HL-60 (cell line): ENCODE measurements at places on chromosomes 5 and 9.

GRCh38 chr5:35644543-35644942, 26.9 kb downstream of the SPEF2 start:
- no peak for DNase-seq

DNA sequence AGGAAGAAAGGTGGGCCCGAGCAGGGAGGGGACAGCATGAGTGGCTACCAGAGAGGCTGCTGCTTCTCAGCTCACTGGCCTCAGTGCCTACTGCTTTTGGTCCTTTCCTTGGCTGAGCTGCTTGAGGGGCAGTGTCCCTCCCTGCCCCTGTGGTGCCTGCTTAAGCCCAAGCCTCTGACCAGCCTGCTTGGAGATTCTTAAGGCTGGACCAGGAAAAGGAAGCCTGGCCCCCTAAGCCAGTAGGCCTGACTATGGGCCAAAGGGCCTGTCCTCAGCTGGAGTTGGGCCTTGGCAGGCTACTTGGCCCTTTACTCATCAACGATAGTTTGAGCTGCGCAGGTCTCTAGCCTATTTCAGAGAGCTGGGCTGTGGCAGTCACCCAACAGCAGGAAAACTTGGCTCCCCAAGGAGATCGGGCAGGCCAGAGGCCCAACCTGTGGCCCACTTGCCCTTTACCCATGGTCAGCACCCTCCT, 24.9 kb downstream of the TCF7 start:
- DNase-seq = no peak

GRCh38 chr9:125634040-125634717, 72.8 kb downstream of the MAPKAP1 start:
- no peak for DNase-seq

GRCh38 chr9:91423785-91424402, at the start of gene NFIL3:
NFIL3 (minus strand) TSS chr9:91423832; CDS start chr9:91410734, 13,098 bp downstream.
- DNase-seq = peak; percentile 58

GRCh38 chr5:135150767-135151166, 116.7 kb upstream of the PITX1 start:
- DNase-seq = no peak

DNA sequence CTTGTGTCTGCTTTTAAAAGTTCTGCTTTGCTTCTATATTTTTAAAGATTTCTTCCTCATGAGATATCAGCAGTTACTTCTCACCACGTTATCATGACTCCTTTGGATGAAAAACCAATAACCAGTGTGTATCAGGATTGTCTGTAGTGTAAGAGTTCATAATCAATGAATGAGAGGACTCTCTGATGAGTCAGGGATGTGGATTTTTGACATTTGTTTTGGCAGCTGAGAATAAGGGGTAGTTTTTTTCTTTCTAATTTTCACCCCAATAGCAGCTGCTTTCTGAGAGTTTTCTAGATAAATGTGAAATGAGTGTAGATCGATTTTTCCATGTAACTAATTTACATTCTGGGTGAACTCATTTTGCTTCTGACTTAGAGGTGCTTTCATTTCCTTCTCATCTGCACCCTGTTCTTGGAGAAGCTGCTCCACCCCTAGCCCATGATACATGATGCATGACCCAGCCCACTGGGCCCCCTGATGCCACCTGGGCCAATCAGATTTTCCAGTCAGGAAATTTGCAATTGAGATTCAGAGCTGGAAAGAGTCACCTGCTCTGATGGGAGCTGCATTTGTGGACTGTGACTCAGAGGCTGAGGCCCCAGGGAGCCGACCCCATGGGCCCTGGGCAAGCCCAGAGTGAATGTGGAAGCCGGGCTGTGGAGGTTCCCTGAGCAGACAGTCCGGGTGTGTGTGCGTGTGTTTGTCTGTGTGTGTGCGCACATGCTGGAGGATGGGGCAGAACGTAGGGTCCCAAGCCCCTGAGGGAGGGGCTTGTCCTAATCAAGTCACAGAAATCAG, 159.3 kb downstream of the RGS3 start:
- DNase-seq = no peak

- DNase-seq = no peak
Measured at GRCh38 chr5:20276959-20277263, 288.9 kb upstream of the CDH18 start.

- DNase-seq = peak; percentile 20
Measured at GRCh38 chr5:172007175-172008110, 1.0 kb upstream of the FBXW11 start.

DNA sequence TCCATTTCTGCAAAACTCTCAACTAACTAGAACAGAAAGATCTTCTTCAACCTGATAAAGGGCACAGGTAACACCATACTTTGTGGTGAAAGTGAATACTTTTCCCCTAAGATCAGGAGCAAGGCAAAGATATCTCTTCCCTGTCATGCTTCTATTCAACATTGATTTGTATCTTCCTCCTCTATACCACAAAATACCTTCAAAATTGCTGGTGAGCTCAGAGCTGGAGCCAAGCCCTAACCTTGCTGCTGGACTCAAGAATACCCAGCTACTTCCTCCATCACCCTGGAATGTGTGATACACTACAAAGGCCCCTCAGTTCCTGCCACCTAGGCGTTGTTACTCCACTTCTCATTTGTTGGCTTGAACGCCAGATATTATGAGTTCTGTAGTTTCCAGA, 499.0 kb downstream of the ACTL7B start:
- no peak for DNase-seq

GRCh38 chr5:33549982-33550567, 109.3 kb downstream of the TARS1 start:
- DNase-seq = no peak

GRCh38 chr5:88683506-88684135, 199.4 kb downstream of the MEF2C start:
- no peak for DNase-seq

DNA sequence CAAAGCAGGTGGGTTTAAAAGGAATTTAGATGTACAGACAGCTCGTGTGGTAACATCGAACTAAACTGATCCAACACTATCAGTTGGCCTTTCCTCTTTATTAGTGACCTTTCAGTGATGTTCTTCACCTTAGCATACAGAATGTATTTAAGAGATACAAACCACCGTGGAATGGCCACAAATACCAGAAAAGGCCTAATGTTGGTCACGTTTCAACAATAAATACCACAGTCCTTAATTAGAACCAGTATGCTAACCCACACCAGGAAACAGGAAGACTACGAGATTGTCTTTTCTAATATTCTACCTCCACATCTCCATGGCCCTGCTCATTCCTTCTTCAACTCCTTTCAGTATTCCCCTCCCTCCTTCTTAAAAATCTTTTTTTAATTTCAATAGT, 40.4 kb downstream of the GNAQ start:
- no peak for DNase-seq

DNA sequence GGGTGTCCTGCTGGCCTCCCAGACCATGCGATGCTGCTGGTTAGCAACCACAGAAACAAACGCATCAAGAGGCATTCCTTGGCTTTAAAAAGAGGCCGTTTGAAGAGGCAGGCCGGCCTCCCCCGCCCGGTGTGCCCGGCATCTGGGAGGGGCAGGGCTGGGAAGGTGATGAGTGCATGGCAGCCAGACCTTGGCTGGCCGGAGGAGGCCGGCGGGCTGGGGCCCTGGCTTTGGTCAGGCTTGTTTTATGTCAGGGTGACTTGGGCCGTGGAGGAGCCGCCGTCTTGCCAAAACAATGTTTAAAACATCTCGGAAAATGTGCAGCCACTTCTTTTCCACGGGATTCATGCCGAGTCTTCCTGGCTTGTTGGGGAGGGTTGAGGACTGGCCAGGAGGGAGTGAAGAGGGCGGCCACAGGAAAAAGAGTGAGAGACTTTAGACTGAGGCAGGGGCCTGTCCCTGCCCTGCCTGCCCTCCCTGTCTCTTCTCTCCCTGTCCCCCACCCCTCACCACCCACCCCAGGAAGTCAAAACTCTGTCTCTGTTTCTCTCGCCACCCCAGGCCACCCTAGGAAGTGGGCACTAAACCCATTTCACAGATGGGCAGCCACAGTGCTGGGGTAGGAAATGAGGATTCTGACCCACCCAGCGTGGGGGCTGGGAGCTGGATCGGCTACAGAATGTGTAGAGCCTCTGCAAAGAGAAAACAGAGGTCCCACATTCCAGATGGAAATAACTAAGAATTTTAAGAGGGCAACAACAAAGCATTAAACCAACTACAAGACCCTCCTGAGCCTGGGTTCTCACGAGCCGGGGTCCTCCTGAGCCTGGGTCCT, 143.0 kb downstream of the RXRA start:
- no peak for DNase-seq

DNA sequence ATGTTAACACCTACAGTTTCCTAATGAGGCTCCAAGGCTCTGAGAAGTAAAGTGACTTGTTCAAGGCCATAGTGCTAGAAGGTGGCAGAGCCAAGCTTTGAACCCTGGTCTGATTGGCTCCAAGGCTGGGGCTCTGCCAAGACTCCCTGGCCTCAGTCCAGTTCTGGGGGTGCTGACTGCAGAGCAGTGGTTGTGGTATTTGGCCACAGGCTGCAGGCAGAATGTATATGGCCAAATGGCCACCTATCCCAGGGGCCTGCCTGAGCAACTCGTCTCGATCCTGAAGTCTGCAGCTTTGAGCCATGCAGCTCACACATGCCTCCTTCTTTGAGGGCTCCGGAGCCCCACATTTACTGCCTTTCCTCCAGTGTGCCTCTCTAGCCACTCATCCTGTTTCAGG, 9.7 kb upstream of the NEK6 start:
- no peak for DNase-seq

- DNase-seq = no peak
Measured at GRCh38 chr9:102113191-102113590, 374.7 kb upstream of the GRIN3A start.

DNA sequence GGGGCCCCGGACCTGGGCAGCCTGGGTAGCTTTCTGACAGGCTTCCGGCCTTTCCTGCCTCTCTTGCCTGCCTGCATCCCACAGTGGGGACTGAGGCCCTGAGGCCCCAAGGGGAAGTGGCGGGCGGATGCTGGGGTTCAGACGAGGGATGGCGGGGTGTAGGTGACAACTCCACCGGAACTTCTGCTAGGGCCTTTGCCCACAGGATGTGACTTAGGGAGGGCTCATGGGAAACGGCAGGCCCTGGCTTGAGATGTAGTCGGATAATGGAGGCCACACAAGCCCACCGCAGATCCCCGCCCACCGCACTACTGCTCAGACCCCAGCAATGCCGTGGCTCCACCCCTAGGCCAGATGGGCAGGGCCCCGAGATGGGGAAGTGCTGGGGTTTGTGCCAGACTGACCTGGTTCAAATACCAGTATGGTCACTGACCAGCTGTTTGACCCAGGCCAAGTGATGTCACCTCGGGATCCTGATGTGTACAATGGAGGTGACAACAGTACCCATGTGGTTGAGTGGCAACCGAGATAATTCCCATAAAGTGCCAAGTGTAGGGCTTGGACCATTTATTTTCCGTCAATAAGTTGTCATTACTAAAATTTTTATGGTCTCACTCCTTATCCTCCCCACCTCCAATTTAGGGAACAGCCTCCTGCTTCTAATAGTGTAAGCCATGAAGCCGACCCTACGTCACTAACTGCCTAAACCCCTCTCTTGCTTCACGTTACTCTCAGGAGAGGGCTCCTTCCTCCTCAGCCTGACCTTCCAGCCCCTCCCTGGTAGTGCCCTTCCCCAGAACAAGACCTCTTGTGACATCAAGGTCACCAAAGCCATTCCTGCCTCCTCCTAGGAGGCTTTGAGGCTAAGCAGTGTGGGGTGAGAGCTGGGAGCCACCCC, 2.5 kb upstream of the CDK9 start:
- DNase-seq = peak; percentile 97

DNA sequence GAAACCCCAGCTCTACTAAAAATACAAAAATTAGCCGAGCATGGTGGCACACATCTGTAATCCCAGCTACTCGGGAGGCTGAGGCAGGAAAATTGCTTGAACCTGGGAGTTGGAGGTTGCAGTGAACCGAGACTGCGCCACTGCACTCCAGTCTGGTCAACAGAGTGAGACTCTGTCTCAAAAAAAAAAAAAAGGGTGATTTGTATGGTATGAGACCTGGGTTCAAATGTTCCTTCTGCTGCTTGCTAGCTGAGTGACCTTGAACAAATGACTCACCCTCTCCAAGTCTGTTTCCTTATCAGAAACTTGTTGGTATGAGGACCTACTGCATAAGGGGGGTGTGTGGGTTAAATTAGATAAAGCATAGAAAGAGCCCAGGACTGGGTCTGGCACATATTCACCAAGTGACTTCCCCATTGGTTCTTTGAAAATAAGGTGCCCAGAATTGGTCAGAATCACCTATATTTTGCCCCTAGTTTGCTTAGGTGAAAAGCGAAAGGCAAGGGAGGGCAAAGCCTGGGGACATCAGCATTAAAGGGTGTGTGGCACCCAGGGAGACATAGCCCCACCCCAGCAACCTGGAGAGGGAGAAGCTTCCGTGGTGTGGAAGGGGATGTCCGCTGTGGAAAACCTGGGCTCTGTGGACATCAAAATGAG, 9.9 kb downstream of the SLC25A25 start:
- DNase-seq = no peak

DNA sequence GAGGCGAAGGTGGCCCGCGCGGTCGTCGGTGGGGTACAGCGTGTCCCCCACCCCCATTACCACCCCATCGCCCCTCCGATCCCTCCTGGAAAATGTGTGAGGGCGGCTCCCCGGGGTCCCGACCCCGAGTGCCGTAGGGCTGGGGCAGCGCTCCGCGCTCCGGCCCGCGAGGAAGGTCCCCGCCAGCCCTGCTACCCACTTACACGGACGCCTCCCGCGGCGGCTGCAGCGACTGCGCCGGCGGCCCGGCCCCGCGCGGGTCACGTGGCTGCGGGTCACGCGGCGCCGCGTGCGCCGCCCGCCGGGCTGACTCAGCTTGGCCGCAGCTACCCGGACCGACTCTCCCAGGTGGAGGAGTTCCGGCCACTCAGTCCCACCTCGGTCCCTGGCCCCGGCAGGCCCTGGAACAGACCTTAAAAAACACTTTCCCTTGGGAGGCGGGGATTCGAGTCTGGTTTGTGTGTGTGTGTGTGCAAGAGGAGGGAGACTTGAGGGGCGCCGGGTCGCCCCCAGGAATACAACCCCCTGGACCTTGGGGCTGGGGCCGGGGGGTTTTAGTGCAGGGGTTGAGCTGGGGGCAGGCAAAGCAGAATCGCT, at the start of gene GNPDA1:
Gene GNPDA1 (minus strand): TSS at position 236 of the 597 bp plus-strand sequence. CDS start 992 bp downstream, outside the sequence.
- DNase-seq = peak; percentile 58

DNA sequence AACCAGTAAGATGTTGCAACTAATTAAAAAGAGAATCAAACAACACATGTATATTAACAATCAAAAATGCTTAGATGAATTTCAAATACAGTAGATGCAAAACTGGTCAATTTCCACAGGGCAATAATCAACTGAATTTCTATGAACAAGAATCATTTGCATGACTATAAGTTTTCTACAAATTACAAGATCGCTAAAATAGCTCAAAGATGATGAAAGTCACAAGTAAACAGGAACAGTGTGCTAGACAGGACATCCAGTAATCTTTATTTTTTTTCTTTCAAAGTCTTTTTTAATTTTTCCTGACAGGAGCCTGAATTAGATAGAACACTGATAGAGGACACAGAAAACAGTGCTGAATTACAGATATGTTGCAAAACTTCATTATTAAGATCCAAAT, 608.2 kb upstream of the DAB2 start:
- no peak for DNase-seq

DNA sequence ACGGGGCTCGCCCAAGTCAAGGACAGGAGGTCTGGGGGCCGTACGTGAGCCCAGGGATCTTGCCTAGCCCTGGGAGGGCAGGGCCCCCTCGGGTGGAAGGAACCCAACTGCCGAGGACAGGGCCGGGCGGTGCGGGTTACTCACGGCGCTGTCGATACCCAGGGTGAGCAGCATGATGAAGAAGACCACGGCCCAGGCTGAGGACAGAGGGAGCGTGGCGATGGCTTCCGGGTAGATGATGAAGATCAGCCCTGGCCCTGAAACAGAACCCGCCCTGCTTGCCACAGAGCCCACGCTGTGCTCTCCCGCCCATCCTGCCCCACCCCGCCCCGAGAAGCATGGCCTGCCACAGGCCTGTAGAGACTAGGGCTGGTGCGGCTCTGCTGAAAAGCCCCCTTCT, 34.1 kb downstream of the SLC6A3 start:
- DNase-seq = no peak
